ENCODE measurements at places on chromosomes 2 and 18.
A peak's percentile ranks its signal among the peaks of the same experiment; 100 is the strongest.

GRCh38 chr2:96427917-96428316 is 77.2 kb downstream of the NEURL3 start:
- DNase-seq = no peak

- peak; percentile 71 for DNase-seq
These were observed 157.4 kb downstream of the TAF4B start for GRCh38 chr18:26383454-26384270.

DNA sequence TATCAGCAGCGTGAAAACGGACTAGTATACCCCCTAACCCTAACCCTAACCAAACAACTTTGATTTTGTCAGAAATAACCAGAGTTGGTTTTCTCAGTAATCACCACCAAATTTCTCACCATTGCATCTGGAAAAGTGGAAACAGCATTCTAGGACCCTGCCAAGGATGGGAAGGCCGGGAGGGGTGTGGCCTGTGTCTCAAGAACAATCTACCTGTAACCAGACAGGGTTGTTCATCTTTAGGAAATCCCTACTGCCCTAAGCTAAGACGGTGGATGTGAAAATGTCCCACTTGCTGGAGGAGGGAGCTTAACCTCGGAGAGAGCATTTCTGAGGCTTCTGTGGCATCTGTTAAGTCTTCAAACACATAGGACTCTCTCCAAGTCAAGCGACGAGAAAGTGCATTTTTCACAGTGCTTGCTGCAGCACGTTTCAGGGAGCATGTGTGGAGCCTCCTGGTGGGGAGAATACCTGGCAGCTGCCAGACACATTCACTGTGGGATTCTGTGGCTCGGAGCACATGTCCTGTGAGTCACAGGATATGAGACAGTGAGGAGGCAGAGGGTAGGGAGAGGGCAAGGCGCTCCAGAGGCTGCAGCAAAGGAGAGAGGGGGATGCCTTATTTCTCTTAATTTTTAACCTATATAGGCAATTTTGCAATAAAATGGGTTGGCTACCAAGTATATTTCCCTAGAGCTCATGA is 207.5 kb downstream of the SPP2 start:
- no peak for DNase-seq

- DNase-seq = no peak
These were observed 164.6 kb downstream of the GULP1 start for GRCh38 chr2:188456114-188456909.

DNA sequence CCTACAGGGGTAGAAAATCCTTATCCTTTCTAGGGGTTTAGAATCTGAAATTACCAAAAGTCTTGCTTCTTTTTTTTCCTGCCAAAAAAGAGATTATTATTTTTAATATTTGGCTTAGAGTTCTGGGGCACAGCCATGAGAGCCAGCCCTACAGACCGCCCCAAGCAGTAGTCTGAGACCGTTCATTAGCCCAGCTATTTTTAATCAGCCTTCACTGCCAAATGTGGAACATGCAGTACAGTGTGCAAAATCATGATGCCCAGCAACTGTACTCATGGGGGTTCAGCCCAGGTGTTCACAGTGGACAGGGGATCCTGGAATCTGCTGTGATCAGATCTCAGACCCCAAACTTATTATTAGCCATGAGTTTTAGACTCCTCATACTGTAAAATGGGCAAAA is 60.4 kb downstream of the GRB14 start:
- no peak for DNase-seq

GRCh38 chr2:23380562-23381065 is 4.4 kb upstream of the KLHL29 start:
- DNase-seq = peak; percentile 11

- DNase-seq = no peak
These were observed 55.4 kb downstream of the COL5A2 start for GRCh38 chr2:189124175-189124574.

DNA sequence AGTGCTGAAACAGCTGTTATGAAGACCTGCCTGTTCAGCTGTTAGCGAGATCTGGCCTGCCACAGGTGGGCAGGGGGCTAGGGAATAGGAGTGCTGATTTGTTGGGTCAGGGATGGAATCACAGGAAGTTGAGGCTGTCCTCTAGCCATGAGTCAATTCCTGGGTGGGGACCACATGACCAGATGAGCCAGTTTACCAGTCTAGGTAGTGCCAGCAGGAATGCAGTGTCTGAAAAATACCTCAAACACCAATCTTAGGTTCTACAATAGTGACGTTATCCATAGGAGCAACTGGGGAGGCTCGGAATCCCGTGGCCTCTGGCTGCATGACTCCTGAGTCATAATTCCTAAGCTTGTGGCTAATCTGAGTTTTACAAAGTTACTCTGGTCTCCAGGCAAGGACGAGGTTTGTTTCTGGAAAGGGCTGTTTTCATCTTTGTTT is 44.9 kb downstream of the DYSF start:
- no peak for DNase-seq

- DNase-seq = no peak
These were observed 172.0 kb downstream of the MC4R start for GRCh38 chr18:60200558-60200957.

DNA sequence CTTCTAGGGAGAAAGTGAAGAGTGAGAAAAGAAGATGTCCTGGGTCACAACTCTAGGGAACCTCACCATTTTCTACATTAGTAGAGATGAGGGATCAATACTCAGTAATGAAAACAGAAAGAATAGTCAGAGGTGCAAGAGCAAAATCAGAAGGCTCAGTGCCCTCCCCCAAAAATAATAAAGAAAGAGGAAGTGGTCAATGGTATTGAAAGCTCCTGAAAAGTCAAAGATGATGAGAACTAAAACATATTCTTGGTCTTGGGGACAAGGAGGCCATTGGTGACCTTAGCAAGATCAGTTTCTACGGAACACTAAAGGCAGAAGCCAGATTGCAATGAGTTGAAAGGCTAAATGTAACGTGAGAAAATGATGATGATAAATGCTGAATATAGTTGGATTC is 24.5 kb upstream of the MYO1B start:
- no peak for DNase-seq

Measured in NCI-H1105 treated with DMSO at 0.1 percent for 48 hours (cell line).